Peyer's patch (tissue), 4 donors: ENCODE measurements at places on chromosomes 1 and 21. TPM values are rescaled to one million over a fixed set of nuclear protein-coding genes. Genes with fewer than 3 reads are reported as not detected.

AMY1C gene
- total RNA-seq, result not detected

- no peak overlapping the region for H3K27ac ChIP-seq
- no peaks in the 10 kb centered on the region for H3K4me1 ChIP-seq
- H3K27me3 ChIP-seq, result no peaks in the 10 kb centered on the region
- H3K4me3 ChIP-seq, result no peak overlapping the region
- no peaks in the 10 kb centered on the region for H3K36me3 ChIP-seq
Measured at GRCh38 chr1:33814166-33814565, 49.7 kb upstream of the HMGB4 start.

DIRAS3 gene
- total RNA-seq, result 1.1 TPM

DNA sequence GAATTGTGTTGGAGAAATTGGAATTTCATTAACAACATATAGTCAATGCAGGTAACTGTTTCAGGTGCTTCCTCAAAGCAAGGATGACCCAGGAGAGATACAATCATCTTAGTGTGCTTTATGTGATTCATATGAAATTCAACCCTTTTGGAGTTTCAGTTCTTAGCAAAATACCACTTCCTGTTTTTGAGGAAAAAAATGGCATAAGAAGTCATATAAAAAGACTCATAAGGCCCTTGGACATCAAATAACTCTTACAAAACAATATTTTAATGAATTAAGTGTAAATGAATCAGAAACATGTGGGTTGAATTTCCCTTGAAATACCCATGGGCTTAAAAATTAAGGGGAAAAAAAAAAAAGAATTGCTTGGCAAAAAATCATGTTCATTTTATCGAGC, 926.6 kb downstream of the LTN1 start:
- H3K27me3 ChIP-seq, result no peaks in the 10 kb centered on the region
- H3K4me3 ChIP-seq, result no peak overlapping the region
- no peak for DNase-seq
- no peak overlapping the region for H3K27ac ChIP-seq
- no peaks in the 10 kb centered on the region for H3K36me3 ChIP-seq

CTSS gene
- 97.4 TPM for total RNA-seq

DNA sequence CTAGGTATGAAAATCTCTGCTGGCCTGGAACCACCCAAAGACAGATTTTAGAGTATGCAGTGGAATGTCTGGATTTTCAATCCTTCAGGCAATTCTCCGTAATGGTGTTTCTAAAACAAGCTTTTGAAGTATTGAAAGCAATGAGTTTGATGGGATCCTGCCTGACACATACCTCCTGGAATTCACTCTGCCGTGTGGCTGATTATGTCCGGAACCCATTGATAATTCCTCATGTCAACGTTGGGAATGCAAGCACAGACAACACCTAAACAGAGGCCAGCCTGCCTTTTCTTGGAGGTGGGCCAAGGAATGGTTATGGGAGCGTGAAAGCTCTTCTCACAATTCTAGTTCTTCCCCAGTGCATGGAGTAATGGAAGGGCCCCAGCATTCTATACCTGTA, 168.9 kb upstream of the HMCN1 start:
- H3K4me1 ChIP-seq, result peaks cover 16% of the 10 kb centered on the region
- H3K27me3 ChIP-seq, result no peaks in the 10 kb centered on the region
- H3K36me3 ChIP-seq, result no peaks in the 10 kb centered on the region
- no peak overlapping the region for H3K4me3 ChIP-seq

DNA sequence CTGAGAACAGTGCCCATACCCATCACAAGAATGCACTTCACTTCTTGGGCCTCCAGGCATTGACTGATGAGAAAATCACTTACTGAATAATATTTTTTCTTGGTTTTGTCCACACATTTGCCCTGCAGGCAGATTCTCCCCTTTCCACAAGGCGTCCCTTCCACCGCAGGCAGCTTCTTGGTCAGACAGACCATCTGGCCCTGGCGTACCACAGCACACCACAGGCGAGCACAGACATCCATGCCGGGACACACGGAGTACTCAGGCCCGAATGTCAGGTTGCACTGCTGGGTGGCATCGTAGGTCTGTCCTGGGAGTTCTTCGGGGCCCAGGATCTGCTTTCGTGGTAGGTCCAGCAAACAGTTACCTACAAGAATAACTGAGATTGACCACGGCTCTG, 32.5 kb downstream of the ADAMTS5 start:
- no peaks in the 10 kb centered on the region for H3K27me3 ChIP-seq
- no peak overlapping the region for H3K27ac ChIP-seq
- H3K4me1 ChIP-seq, result no peaks in the 10 kb centered on the region

ARMH1 gene
- total RNA-seq, result 3.7 TPM

DNA sequence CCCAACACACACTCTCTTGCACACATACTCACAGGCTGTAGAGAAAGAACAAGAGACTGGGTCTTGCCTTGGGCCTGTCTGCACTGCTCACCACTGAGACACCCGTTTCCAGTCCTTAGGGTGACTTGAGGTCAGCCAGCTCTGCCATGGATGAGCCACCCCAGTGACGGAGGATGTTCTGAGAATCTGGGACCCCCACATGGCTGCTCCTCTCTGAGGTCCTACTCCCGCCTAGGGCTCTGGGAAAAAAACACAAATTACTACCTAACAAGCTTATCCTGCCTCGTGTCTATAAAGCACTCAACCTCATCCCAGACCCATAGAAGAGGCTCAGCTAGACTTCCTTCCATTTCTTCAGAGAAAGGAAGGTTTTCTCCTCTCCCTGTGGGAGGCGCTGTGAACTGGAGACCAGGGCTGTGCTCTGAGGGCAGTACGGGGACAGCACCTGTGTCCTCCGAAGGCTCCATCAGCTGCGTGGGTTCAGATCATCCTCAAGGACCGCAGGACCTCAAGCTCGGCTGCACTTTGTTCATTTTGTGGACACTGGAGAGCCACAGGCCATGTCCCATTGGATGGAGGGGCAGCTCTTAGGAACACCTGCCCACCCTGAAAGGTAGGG, 4.3 kb upstream of the CLEC20A start:
- no peaks in the 10 kb centered on the region for H3K27me3 ChIP-seq
- no peak for DNase-seq
- no peaks in the 10 kb centered on the region for H3K4me1 ChIP-seq
- H3K36me3 ChIP-seq, result no peaks in the 10 kb centered on the region
- no peak overlapping the region for H3K4me3 ChIP-seq
